GM12891 (cell line): ENCODE measurements at places on chromosomes 2 and 18.
A peak's percentile ranks its signal among the peaks of the same experiment; 100 is the strongest.

DNA sequence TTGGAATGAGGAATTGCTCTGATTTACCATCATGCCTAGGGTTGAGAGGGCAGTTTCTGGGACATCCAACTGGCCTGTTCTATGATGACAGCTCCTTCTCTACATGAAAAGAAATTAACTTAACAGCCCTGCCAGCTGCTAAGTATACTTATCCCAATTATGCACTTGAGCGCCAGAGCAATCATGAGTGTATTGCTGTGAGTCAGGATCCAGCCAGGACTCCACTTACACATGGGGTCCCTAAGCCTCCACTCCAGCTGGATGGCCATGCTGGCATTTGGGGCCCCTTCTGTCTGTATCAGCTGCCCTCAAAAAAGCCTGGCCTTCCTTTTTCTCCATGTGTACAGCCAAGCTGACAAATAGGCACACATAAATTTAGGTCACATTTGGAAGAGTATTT lies 481.9 kb downstream of the TMX3 start:
- no peak for DNase-seq

DNA sequence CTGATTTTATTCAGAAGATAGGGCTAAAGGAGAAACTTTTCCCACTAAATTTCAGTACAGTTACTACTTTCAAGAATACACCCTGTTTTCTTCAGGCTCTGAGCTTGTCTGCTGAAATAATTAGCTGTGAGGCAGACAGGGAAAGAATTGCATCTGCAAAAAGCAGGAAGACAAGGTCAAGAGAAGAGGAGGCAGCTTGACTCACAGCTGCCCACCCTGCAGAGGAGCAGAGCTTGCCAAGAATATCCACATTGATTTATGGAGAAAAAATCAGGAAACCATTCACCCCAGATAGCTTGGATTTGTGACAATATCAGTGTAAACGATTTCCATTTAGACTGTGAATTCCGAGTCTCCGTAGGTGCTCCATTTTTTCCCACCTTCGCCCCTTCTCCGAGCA lies 49.0 kb downstream of the ACTR2 start:
- DNase-seq, result no peak

GRCh38 chr2:68906716-68907115 lies 35.5 kb upstream of the BMP10 start:
- no peak for DNase-seq

- no peak for DNase-seq
These were observed 42.1 kb downstream of the GRHL1 start for GRCh38 chr2:9993488-9994165.

GRCh38 chr2:31337860-31338259 lies 76.7 kb downstream of the XDH start:
- no peak for DNase-seq

GRCh38 chr2:4674007-4674406 lies 970.6 kb downstream of the DCDC2C start:
- DNase-seq, result no peak

DNA sequence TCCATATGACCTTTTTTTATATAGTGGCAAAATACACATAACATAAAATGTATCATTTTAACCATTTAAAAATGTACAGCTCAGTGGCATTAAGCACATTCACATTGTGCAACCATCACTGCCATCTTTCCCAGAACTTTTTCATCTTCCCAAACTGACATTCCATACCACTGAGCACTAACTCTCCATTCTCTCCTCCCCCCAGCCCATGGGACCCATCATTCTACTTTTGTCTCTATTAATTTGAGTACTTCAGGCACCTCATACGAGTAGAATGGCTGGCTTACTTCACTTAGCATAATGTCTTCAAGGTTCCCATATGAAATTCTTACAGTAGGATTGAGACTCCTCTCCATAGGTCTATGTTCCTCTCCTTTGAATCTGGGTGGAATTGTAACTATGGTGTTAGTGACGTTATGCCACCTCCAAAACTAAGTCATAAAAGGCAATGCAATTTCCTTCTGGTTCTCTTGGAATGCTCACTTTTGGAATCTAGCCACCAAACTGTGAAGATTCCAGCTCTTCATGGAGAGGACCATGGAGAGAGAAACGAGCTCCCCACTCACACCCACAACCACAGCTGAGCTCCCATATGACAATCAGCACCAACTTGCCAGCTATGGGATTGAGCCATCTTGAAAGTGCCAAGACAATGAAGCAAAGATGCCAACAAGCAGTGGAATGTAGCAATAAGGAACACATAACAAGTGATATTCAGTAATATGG lies 9.8 kb upstream of the DNAJC27 start:
- no peak for DNase-seq

- DNase-seq, result no peak
These were observed 113.7 kb downstream of the TTC27 start for GRCh38 chr2:32741575-32741974.

DNA sequence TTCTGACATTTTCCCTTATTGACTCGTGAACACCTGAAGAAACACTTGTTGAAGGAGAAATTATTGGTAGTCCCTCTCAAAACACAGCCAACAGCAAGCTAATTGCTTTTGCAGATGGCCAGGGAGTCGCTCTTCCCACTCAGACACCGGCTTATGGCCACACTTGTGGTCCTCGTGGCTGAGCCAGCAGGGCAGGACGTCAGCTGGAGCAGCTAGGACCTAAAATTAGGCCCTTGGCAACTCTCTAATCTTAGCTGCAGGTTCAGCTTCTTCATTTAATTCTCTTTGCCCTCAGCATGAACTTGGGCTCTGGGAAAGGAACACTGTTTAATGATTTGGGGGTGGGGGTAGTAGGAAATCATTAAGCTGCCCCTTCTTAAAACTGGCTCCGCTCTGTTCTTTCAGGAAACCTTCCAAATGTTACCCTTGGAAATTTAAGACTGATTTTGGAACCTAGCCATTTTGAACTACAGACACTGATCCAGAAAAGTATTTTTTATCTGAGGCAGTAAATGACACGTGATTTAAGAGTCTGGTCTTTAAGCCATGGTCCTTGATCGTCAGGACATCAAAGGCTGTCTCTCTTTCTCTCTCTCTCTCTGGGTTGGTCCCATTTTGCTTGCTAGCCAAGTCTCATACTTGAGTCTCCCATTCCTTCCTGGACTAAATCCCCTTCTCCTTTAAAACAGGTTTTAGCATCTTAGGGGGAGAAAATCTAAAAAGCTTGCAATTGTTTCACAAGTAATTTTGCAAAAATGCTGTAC lies 77.5 kb downstream of the CDK15 start:
- no peak for DNase-seq

GRCh38 chr2:11073251-11073650 lies 82.0 kb upstream of the SLC66A3 start:
- no peak for DNase-seq

GRCh38 chr2:151790689-151791088 lies 37.5 kb downstream of the ARL5A start:
- DNase-seq, result no peak

GRCh38 chr2:9998916-9999654 lies 44.3 kb upstream of the KLF11 start:
- no peak for DNase-seq

GRCh38 chr2:68971591-68972231 lies 2.7 kb upstream of the GKN1 start:
- DNase-seq, result no peak

- DNase-seq, result no peak
These were observed 25.8 kb downstream of the GCKR start for GRCh38 chr2:27522400-27522945.

DNA sequence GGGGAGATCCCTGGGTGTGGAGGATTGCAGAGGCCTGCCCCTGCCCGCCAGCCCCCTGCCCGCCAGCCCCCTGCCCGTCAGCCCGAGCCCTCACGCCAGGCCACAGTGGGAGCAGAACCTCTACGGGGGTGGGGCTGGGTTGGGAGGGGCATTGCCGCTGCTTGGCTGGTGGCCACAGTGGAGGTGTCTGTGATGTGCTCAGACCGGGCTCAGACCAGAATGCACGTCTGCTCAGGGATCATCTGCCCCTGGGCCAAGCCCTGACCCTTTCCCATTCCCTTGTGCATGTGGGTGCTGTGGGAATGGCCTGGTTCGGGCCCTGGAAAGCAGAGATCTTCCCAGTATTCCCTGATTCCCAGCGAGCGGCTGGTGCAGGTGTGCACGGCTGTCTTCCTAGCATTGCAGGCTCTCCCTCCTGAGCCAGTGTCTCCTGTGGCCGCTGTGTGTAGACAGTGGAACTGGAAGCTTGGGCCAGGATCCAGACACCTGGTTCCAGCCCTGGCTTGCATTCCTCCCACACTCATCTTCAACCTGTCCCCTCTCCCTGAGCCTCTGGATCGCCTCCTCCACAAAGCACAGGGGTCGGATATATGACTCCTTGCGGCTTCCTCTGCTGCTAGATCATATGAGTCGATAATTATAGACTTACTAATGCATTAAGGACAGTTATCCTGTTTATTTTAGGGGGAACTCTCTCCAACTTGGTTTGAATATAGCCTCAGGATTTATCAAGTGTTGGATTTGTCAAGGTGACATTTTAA lies 161.6 kb downstream of the LDLRAD4 start:
- DNase-seq, result no peak

GRCh38 chr2:172972005-172972619 lies 103.5 kb upstream of the MAP3K20 start:
- DNase-seq, result peak; percentile 38

GRCh38 chr2:238094438-238095022 lies 5.6 kb upstream of the ESPNL start:
- DNase-seq, result no peak

DNA sequence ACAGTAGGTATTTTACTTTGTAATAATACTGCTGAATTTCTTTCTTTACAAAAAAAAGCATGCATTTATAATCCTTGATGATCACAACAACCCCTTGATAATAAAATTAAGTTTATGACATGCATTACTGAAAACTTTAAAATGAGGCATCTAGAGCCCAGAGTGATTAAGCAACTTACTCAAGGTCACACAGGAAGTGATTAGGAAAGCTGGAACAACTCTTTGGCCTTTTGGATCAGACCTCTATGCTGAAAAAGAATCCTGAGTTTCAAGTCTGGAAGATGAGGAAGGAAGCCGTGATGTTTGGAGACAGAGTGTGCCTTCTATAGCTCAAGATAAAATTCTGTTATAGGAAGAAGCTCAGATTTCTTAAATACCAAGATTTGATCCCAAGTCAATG lies 105.0 kb upstream of the ATP8B1 start:
- no peak for DNase-seq
